CD8-positive, alpha-beta memory T cell (primary cell): ENCODE measurements at places on chromosomes 7 and 10. TPM values are rescaled to one million over a fixed set of nuclear protein-coding genes. Genes with fewer than 3 reads are reported as not detected.
A peak's percentile ranks its signal among the peaks of the same experiment; 100 is the strongest.

DNA sequence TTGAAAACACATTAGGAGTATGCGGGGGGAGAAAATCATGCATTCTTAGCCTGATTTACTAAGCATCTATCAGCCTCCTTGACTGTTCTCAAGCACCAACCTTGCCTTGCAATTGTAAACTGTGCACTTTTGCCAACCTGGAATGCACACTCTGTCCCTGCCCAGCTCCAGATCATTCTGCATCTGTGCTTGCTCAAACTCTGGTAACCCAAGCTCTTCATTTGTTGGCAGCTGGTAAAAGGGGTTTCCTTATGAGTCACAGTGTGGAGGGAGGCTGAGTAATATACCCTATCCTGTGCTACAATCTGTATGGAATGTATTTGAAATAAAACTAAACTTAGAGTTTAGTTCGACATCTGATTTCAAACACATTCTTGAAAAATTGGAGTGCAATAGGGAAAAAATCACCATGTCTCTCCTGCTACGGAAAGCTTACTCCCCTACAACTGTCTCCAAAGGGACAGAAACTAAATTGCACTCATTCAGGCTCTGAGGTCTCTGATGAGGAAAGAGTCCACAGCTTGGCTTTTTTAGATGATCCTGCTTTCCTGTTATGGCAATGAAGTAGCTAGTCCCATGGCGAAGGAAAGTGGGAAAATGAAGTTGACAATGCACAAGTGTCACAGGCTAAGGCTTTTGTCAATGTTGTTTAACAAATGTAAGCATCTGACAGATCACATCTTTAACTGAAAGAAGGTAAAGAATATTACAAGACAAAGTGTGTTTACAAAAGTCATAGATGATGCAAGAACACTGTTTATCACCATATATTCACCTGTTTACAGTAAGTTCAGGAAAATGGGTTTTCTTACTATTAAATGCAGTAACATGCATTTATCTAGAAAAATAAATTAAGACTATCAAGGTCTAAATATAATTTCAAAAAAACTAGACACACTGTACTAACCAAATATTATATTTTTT lies 61.9 kb downstream of the TES start:
- DNase-seq: no peak

- DNase-seq: no peak
Observed at GRCh38 chr10:48737886-48738285, 53.2 kb downstream of the WDFY4 start.

GRCh38 chr10:63083904-63084689 lies 49.0 kb upstream of the NRBF2 start:
- DNase-seq: peak; percentile 41

DNA sequence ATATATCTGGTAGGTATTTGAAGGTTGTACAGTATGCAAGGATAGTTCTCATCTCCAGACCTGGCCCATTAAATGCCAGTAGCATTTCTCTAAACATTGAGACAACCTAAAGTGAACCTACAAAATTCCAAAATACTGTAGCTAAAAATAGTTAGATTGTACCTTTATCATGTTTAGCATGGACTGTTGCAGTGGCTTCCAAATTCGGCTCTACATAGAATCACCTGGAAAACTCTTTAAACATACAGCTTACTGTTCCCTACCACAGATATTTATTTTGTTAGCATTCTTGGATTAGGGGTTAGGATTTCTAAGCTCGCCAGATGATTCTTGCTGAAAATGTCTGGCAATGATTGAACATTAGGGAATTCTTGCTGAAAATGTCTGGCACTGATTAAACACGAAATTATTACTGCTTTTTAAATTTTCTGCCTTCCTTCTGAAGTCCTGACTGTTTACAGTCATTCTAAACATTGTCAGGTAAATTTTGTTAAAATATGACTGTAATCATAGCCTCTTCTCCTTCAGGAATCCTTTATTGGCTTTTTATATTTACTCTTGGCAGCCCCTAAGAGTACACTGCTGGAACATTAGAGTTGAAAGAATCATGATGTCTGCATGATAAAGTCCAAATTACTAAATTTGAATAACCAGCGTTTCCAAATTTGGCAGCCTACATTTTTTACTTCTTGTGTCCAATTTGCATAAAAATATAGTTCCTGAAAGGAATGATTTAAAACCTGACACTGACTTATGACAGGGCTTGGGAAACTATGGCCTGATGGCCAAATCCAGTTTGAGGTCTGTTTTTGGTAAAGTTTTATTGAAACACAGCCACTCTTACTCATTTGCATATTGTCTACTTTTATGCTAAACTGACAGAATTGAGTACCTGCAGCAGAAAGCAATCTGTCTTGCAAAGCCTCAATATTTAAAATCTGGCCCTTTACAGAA lies 40.3 kb downstream of the SHOC2 start:
- no peak for DNase-seq

DNA sequence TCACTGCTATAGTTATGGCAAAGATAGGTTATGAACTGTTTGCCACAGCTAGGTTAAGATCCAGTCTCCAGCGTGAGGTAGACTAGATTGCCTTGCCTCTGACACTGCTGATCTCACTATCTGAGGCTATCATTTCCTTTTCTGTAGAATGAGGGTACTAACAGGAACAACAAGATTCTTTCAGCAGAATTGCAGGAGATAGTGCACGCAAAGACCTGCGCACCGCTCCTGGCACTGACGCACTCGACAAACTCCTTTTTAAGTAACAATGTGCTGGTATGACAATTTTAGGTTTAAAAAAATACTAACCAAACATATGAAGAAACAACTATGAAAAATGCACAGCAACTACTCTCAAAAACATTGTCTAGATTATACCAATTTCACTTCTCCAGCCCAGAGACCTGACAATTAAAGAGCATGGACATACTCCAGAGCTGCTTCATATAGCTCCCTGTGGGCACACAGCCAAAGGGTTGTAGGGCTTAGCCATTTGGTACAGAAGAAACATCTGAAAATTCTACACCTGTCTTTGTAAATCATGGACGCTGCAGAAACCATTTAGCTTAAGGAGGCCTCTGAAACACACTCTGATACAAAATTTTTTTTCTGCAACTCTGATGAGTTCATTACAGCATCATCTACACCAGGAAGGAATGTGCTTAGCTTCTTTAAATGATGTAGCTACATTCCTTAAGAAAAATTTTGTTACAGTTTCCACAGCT lies 7.8 kb downstream of the ADAM12 start:
- DNase-seq: no peak

The MMRN2 gene
- polyA plus RNA-seq: not detected
